NCI-H2171 (cell line): ENCODE measurements at places on chromosomes 4 and X.

DNA sequence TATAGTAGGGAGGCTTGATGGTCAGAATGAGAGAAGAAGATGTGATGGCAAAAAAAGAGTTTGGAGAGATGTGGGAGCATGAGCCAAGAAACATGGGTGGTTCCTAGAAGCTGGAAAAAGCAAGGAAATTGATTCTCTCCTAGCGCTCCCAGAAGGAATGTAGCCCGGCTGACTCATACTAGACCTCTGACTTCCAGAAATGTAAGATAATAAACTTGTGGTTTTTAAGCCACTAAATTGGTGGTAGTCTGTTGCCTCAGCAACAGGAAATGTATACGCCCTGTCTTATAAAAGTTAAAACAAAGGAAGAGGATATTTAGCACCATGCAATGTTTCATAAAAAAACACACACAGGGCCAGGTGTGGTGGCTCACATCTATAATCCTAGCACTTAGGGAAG lies 182.7 kb upstream of the PCDH7 start:
- DNase-seq: no peak

DNA sequence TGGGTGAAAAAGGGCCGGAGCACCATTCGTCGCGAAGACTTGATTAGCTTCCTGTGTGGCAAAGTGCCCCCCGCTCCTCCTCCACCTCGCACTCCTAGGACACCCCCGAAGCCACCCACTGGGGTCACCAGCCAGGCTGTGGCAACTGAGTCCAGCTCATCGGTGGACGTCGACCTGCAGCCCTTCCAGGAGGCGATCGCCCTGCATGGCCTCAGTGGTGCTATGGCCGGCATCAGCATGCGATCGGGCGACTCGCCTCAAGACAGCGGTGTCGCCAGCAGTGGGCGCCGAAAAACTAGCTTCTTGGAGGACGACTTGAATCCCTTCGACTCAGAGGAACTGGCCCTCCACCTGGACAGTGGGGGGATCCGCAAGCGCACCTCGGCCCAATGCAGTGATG lies 126.8 kb upstream of the CXorf66 start:
- no peak for DNase-seq

DNA sequence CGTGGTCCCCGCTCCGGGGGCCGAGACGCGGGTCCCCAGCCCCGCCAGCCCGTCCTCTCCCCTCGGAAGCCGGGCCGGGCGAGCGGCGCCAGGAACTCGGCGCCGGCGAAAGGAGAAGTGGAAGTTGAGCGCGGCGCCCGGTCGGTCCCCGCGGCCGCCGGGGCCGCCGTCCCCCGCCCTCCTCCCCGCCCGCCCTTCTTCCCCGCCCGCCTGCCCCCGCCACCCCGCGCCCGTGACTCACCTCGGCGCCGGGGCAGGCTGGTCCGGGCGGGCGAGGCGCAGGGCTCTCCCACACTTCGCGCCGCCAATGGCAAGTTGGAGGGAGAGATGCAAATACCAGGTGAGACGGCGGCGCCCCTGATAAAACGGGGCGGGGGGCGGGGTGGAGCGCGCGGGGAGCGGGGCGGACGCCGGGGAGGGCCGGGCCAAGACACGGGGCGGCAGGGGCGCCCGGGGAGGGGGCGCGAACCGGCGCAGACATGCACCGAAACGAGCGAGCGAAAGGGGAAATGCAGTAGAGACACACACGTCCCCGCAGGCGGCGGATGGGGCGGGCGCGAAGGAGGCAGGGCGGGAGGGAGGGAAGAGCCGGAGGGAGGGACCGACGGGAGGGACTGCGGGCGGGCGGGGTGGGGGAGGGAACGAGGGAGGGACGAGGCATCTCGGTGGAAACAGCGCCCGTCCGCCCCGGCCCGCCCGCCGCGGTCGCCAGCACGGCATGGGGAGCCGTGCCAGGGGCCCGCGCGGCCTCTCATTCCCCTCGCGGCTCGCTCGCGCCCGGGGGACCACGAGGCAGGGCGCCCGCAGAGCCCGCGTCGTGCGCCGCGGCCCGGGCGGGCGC lies at the start of gene ELF4:
ELF4 (minus strand) TSS at position 119 of the 841 bp plus-strand sequence. CDS start 29,167 bp downstream, outside the sequence.
- DNase-seq: peak; percentile 26

DNA sequence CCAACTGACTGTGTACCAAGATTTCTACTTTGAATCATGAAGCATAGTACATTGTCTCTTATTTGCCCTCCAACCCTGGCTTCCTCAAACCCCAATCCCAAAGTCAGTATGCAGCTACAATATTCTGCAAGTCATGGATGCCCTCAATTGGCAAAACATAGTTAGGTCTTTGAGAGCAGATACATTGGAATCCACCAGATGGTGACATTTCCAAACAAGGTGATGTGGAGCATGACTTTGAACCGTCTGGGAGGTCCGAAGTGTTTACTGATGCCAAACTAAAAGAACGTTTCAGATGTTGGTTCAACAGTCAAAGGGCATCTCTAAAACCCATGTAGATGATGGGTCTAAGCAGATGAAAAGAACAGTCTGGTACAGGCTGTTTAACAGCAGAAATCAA lies 43.7 kb upstream of the FRMD7 start:
- no peak for DNase-seq

- DNase-seq: no peak
Observed at GRCh38 chr4:139540161-139540560, 15.9 kb downstream of the SETD7 start.

- peak; percentile 17 for DNase-seq
Observed at GRCh38 chr4:112516471-112517066, 589 bp upstream of the NEUROG2 start.

DNA sequence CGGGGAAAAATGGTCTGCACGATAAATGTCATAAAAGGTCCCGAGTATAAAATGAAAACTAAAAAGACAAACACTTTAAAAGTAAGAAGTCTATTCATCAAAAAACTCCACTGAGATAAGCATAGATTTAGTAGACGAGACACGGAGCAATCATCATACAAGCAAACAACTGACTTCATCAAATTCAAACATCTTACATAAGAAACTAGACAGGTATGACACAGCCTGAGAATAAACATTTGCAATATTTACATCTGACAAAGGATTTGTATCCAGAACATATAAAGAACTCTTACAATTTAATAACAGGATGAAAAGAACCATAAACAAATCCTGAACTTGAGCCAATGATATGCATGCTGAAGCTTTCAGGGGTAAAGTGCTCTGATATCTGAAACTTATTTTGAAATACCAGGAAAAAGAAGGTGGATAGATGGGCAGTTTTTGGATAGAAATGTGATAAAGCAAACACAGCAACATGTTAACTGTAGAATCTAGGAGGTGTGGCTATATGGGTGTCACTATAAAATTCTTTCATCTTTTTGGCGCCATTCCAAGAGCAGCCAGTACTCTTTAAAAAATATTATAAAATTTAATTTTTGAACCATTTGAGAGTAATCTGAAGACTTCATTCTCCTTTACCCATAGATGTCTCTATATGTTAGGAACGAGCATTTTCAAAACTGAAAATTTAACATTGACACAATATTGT lies 12.0 kb downstream of the MPP1 start:
- no peak for DNase-seq
